ENCODE measurements at places on chromosomes 3 and 15.

- DNase-seq: no peak
Measured at GRCh38 chr15:48759921-48760320, 50.9 kb downstream of the CEP152 start.

DNA sequence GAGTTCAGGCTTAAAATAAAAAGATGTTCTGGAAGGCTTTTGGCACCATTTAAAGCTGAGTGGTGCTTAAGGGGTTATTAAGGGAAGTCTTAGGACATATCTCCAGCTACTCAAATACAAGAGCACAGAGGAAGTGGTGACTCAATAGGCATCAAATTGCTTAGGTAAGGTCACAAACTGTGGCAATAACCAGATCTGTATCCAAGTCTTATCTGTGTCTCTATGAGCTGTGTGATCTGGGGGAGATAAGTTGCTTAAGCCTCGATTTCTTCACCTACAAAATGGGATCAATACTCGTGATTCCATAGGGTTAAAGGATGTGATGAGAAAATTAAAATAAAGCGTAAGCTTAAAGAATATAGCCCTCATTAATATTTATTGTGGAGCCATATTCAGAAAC is 7.6 kb downstream of the HDC start:
- no peak for DNase-seq

DNA sequence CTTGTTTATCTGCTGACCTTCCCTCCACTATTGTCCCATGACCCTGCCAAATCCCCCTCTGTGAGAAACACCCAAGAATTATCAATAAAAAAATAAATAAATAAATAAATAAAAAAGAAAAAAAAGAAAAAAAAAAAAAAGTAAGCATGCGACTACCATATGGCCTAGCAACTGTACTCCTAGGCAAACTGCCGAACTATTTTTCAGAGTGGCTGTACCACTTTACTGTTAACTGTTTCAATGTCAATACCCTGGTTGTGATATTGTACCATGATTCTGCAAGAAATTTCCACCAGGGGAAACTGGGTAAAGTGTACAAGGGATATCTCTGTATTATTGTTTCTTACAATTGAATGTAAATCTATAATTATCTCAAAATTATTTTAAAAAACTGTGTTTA is 41.3 kb upstream of the MAP4 start:
- DNase-seq: peak; percentile 23

- no peak for DNase-seq
Measured at GRCh38 chr3:151726016-151726415, 7.7 kb upstream of the AADACL2 start.

DNA sequence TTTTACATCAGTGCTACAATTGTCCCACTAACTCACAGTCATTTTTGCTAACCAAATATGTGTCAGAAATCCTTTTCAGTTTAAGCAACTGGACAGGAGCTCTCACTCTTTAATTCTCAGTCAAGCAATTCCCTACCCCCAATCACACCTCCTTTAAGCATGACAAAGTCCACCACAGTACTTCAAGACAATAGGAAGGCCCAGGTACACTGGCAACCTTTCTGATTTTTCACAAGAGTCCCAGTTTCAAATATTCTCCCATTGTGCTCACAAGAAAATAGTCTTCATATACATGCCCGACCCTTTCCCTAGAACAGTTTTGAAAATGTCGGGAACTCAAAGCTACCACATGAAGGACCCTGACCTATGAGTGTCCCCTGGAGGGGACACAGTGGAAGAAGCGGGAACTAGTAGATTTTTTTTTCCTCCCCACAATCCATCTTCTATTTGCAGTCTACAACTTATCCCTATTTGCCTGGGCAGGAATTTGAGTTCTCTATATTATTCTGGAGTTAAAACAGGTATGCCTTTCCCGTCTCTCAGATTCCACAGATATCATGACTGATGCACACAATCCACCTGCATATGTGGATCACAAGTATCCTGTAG is 413.5 kb downstream of the TIGIT start:
- DNase-seq: no peak

GRCh38 chr3:15923640-15924405 is 126.0 kb upstream of the ANKRD28 start:
- DNase-seq: no peak

DNA sequence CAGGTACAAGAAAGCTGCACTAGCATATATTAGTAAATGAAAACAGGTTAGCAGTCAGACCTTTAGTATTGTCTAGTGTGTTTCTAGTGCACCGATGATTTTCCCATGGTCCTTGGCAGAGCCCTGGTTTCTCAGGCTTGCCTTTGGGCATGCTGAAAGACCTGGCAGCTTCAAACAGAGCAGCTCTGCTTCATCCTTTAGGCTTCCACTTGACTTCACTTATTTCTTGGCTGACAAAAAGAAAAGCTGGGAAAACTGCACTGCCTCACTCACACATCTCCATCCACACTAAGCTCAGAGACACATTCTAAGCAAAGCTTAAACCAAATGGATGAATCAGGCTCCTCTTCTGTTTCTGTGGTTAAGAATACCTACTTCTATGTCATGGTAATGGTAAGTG is 374.8 kb upstream of the PDZRN3 start:
- DNase-seq: no peak

DNA sequence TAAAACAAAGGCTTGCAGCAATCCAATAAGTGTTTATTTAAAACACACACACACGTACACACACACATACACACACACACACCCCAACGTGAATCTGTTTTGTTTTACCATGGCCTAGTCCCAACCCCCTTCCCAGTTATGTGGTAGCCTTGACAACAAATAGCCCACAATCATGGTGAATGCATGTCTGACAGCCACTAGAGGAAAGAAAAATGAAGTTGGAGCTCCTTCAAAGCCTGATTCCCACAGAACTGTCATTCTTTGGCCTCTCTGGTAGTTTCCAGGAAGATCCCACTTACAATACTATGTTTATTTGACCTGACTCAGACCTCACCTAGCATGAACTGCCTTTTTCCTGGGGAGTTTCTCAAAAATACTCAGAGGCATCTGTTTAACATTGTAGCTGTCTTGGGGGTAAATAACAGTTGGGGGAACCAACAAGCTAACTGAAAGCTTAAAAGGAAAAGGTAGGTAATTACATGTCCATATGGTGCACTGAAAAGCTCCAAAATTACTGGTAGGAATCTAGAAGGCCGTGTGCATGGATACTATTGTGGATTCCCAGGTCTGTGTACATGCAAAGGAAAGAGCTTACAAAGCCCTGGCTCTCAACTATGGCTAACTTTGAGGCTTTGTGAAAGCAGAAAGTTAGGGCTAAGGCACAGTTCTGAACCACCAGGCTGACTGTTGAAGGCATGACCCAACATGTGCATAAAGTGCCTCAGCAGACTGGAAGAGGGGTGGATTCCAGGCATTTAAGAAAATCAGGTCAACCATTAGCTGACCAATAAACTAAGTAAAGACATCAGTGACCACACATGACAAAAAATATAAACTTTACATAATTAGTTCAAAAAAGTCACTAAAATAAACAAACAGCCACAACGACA is 65.3 kb downstream of the FAIM start:
- peak; percentile 17 for DNase-seq

DNA sequence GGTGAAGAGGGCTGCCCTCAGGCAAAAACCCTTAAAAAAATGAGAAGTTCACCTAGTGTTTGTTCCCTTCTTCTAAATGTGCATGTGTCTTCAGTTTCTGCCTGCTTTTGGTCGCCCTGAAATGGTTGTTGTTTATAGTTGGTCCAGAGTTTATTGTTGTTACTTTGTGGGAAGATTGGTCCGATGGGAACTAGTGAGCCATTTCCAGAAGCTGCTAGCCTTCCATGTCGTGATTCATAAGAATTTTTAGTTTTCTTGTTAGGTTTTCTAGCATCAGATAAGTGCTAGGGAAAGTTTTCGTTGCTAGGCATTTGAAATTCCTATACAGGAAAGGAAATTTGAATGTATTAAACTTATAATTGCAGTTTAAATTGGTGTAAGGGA is 33.7 kb downstream of the IFT122 start:
- no peak for DNase-seq

Data from AG08395 (cell line).